ENCODE measurements at places on chromosomes 6 and 20. TPM values are rescaled to one million over a fixed set of nuclear protein-coding genes. Genes with fewer than 3 reads are reported as not detected.

FRK gene
- 0.03 TPM for total RNA-seq

ZFP64 gene
- total RNA-seq, result 10.4 TPM

CSNK2B gene
- total RNA-seq, result 250 TPM

CALHM4 gene
- total RNA-seq, result not detected

RSPH4A gene
- 0.29 TPM for total RNA-seq

LKAAEAR1 gene
- total RNA-seq, result 0.34 TPM

MICB gene
- 49.0 TPM for total RNA-seq

PHACTR3 gene
- not detected for total RNA-seq

IL17A gene
- not detected for total RNA-seq

GPX5 gene
- not detected for total RNA-seq

ZNF831 gene
- total RNA-seq, result 8.6 TPM

RHAG gene
- not detected for total RNA-seq

CST1 gene
- total RNA-seq, result not detected

FAM210B gene
- total RNA-seq, result 5.4 TPM

ZNF165 gene
- 0.84 TPM for total RNA-seq

SYCP2L gene
- 0.13 TPM for total RNA-seq
